ENCODE measurements at places on chromosomes 16 and 17. TPM values are rescaled to one million over a fixed set of nuclear protein-coding genes. Genes with fewer than 3 reads are reported as not detected.

- H3K27ac ChIP-seq: no peak overlapping the region
- H3K4me1 ChIP-seq: peaks cover 20% of the 10 kb centered on the region
- H3K4me3 ChIP-seq: no peak overlapping the region
- H3K36me3 ChIP-seq: no peaks in the 10 kb centered on the region
- no peaks in the 10 kb centered on the region for H3K27me3 ChIP-seq
Measured at GRCh38 chr16:85505794-85506634, 107.1 kb upstream of the GSE1 start.

DNA sequence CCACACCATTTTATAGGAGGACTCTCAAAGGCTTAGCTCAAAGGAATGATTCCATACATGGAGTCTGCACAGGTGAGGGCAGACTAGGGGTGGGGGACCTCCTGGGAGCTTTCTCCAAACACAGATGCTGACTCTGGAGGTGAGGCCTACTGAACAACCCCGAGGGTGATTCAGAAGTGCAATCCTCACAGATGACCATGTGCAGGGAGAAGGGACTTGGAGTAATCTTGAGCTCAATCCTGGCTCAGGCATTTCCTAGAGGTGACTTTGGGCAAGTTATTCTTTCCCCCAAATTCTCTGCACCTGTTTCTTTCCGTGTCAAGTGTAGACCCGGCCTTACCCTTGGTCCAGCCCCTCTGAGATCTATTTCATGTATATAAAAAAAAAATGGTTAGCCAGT is 401.5 kb downstream of the SLC39A11 start:
- DNase-seq: no peak
- no peak overlapping the region for H3K27ac ChIP-seq
- H3K36me3 ChIP-seq: no peaks in the 10 kb centered on the region
- no peaks in the 10 kb centered on the region for H3K27me3 ChIP-seq

The LRRC46 gene
- 1.4 TPM for total RNA-seq

The SLC6A2 gene
- total RNA-seq: not detected

DNA sequence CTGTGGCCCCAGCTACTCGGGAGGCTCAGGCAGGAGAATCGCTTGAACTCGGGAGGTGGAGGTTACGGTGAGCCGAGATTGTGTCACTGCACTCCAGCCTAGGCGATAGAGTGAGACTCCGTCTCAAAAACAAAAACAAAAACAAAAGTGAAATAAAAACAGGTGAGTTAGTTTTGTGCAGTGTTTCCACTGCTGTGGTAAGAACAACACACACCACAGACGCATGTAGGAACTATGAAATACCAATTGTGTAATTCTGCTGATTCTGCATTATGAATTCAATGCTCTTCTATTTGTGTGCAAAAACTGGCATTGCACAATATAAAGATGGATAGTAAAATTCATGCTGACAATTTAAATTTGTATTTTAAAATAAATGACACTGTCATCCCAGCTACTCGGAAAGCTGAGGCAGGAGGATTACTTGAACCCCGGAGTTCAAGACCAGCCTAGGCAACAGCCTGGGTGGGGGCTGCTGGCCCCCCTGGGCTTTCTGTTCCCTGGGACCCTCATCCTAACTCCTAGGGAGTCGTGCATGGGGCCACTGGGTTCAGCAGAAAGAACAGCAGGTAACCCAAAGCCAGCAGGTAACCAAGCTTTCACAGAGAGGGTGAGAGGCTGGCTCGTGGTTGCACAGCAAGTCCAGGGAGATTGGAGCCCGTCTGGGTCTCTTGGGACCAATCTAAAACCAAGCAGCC is 10.6 kb upstream of the RHBDF2 start:
- no peak overlapping the region for H3K27ac ChIP-seq
- H3K27me3 ChIP-seq: peaks cover 18% of the 10 kb centered on the region
- H3K36me3 ChIP-seq: no peaks in the 10 kb centered on the region
- H3K4me3 ChIP-seq: no peak overlapping the region
- DNase-seq: no peak
- H3K4me1 ChIP-seq: no peaks in the 10 kb centered on the region

- peaks cover 25% of the 10 kb centered on the region for H3K4me1 ChIP-seq
- no peak for DNase-seq
- no peaks in the 10 kb centered on the region for H3K27me3 ChIP-seq
- no peak overlapping the region for H3K27ac ChIP-seq
- H3K4me3 ChIP-seq: no peak overlapping the region
- no peaks in the 10 kb centered on the region for H3K36me3 ChIP-seq
Measured at GRCh38 chr16:81505011-81505661, 60.5 kb downstream of the CMIP start.
